ENCODE measurements at places on chromosomes 1 and 21. TPM values are rescaled to one million over a fixed set of nuclear protein-coding genes. Genes with fewer than 3 reads are reported as not detected.

Gene CD52
- total RNA-seq: 411 TPM

Gene S100A3
- not detected for total RNA-seq

Gene LCK
- total RNA-seq: 281 TPM

Gene KRTAP7-1
- not detected for total RNA-seq

- DNase-seq: no peak
Observed at GRCh38 chr21:37227071-37228002, 39.8 kb downstream of the VPS26C start.

All from activated T-helper 1 cell treated with anti-CD3 and anti-CD28 coated beads, Interleukin-12 subunit alpha, Interleukin-12 subunit beta, Interleukin-2, Interleukin-4 antibody, amounts not matched to agents 30 ng/mL and 10 ng/mL and 1 ng/mL, durations not matched to agents 14 hours and 24 hours and 36 hours (primary cell).